ENCODE measurements at places on chromosomes 6 and 20. TPM values are rescaled to one million over a fixed set of nuclear protein-coding genes. Genes with fewer than 3 reads are reported as not detected.

GRCh38 chr20:47262008-47262364 is 94.5 kb downstream of the ZMYND8 start:
- no peak for DNase-seq

RIPPLY2 gene
- not detected for total RNA-seq

SLC22A7 gene
- not detected for total RNA-seq

- DNase-seq: no peak
These were observed 110.5 kb upstream of the SUPT3H start for GRCh38 chr6:45488269-45488668.

DNA sequence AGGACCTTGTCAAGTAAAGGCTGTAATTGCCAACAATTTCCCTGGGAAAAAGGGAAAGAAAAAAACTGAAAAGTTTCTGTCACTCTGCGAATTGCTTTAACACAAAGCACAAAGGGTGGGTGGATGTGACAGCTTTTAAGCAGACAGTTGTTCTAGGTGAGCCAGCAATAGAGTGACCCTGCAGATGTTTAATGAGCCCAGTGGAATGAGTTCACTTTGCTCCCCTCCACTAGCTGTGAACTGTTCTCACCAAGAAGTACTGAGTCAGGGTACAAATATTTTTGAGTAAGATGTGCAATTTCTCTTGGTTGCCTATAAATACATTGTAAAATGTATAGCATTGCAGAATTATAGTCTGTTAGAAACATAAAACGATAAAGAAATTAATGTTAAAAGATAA is 26.2 kb upstream of the LRRC1 start:
- DNase-seq: no peak

GRCh38 chr6:10968776-10969175 is 75.3 kb downstream of the ELOVL2 start:
- no peak for DNase-seq

DNA sequence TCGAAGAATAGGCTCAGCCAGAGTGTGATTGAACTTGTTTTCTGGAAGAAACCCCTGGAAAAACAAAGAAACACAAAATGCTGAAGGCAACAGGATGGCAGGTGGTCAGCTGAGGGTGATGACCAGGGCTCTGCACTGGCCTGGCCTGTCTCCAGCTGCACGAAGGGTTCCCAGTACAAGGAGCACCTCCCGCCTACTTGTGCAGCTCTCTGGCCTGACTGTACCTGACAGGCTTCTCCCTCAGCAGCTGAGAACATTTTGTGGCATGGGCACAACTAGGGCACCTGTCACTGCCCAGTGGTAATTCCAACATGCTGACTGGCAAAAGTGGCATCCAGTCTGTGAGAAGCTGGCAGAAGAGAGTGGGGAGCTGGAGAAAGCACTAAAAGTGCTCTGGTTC is 38.8 kb upstream of the EMILIN3 start:
- DNase-seq: no peak

DNA sequence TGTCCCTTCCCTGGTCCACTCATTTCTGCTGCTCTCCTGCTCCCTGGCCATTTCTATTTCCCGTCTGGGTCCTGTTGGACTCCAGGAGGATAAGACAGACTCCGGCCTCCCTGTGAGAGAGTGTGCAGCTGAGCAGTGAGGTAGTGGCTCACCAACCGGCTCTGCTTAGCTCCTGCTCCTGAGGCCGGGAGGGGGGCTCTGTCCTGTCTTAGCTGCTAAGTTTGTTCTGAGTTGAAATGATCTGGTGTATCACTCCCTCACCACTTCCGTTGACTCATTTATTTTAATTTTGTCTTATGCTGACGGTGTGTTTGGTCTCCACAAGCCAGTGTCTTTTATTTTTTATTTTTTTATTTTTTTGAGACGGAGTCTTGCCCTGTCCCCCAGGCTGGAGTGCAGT is 148.5 kb upstream of the PDE10A start:
- no peak for DNase-seq

DNA sequence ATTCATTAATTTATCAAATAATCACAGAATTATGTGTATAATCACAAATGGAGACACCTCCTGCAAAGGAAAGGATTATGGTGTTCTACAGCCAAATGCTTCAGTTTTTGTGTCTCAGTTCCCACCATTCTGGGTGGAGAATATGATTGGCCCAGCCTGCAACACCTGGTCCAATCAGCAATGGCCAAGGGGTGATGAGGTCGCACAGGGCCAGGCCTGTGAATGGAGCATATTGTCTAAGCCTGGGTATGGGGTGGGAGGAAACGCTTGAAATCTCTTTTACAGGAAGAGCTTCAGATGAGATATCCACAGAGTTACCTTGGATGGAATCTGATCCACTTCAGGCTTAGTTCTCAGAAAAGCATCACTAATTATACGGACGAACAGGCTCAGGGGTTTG is 271.6 kb downstream of the DHX35 start:
- DNase-seq: no peak

PRPH2 gene
- not detected for total RNA-seq

- no peak for DNase-seq
These were observed 124.2 kb downstream of the KLHL32 start for GRCh38 chr6:97048771-97049170.

GRCh38 chr6:138278326-138278725 is 60.0 kb upstream of the PBOV1 start:
- no peak for DNase-seq
